NCI-H524 treated with DMSO at 0.1 percent for 48 hours (cell line): ENCODE measurements at places on chromosomes 16 and 17.

- DNase-seq, result no peak
Observed at GRCh38 chr17:45672301-45672700, 111.8 kb upstream of the CRHR1 start.

- no peak for DNase-seq
Observed at GRCh38 chr17:37025238-37025637, 76.5 kb downstream of the AATF start.

GRCh38 chr16:17468611-17469010 is 2.1 kb downstream of the XYLT1 start:
- DNase-seq, result no peak

DNA sequence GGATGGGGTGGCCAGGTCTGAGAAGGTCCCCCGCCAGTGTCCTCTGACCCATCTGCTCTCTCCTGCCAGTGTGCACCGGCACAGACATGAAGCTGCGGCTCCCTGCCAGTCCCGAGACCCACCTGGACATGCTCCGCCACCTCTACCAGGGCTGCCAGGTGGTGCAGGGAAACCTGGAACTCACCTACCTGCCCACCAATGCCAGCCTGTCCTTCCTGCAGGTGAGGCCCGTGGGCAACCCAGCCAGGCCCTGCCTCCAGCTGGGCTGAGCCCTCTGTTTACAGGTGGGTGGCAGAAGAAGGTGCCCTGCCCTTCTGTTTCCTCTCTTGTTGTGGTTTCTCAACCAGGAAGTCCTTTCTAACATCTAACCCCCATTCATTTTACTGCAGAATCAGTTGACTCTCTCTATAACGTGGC is 7.1 kb downstream of the ERBB2 start:
- DNase-seq, result no peak

DNA sequence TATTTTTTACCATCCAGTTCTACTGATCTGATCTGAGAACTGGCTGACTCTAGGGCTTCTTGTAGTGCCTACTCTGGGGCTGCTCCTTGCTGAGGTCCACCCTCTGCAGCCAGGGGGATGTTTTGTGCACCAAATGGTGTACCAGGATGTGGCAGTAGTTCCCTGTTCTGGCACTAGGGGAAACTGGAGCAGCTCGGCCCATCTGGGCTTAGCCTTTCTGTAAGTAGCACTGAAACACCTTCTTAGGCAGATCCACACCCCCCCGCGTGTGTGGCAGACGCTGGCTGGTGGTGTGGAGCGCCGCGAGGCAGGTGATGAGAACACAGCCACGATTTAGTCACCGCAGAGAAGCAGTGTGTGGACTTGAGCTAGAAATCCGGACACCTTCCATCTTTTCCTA is 17.0 kb downstream of the DUSP14 start:
- peak; percentile 74 for DNase-seq

GRCh38 chr16:6484081-6484480 is 848.6 kb upstream of the RBFOX1 start:
- DNase-seq, result no peak

DNA sequence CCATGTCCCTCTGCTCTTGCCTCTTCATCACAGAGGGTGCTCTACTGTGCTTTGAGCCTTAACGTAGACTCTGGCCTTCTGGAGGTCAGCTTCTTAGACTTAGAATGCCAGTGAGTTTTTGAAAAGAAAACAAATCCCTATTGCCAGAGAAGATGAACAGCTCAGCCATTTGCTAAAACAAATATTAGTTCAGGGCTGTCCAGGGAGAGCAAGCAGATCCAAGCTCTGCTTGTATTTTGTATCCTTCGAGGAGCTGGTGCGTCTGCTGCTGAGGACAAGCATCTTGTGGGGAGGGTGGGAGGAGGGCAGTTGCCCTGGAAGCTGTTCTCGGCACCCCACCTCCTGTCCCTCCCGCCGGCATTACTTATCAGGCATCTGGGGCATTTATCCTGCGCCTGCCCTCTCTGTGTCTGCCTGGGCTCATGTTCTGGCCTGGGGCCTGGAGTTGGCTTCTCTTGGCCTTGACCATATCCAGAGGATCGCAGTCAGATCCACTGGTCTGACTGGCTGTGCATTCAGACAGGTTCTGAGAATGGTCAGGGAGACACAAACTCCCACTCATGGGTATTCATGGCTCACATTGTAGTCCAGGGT is 173.1 kb upstream of the NLRP1 start:
- DNase-seq, result no peak

- DNase-seq, result no peak
Observed at GRCh38 chr16:70635336-70636016, 10.9 kb upstream of the IL34 start.

DNA sequence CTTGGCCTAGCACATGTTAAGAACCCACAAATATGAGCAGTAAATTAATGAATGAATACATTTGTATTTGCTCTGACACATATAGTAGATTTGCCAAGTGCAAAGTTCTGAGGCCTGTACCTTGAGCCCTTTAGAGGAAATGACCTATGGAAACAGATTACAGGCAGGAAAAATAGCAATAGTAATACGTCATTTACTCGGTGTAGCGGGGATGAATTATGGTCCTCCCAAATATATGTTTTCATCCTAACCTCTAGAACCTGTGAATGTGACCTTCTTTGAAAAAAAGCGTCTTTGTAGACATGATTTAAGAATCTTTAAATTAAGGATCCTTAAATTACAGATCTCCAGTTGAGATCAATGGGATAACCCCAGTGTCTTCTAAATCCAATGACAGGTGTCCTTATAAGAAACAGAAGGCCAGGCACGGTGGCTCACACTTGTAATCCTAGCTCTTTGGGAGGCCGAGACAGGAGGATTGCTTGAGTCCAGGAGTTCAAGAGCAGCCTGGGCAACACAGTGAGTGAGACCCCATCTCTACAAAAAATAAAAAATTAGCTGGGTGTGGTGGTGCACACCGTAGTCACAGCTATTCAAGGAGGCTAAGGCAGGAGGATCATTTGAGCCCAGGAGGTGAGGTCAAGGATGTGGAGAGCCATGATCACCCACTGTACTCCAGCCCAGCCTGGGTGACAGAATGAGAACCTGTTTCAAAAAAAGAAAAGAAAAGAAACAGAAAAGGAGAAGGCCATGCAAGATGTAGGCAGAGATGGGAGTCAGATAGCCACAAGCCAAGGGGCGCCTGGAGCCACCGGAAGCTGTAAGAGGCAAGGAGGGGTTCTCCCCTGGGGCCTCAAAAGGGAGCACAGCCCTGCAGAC is 5.1 kb upstream of the ITPRIPL2 start:
- no peak for DNase-seq

GRCh38 chr17:64638552-64639203 is 23.4 kb downstream of the SMURF2 start:
- DNase-seq, result no peak

GRCh38 chr17:50439008-50439407 is 13.0 kb downstream of the ACSF2 start:
- DNase-seq, result no peak

- DNase-seq, result no peak
Observed at GRCh38 chr16:71537643-71538042, 11.4 kb downstream of the CHST4 start.

DNA sequence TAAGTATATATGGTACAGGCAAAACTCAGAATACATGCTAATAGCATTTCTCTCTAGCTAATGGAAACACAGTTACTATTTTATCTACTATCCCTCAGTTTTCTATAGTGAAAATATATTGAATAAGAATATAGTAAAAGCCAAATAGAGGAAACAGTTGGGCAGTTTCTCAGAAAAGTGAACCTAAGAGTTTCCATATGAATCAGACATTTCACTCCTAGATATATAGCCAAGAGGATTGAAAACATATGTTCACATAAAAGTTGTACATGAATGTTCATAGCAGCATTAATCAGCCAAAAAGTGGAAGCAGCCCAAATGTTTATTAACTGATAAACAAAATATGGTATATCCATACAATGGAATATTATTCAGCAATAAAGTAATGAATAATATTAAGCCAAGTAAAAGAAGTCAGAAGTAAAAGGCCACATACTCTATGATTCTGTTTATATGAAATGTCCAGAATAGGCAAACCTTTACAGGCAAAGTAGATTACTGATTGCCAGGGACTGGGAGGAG is 134.6 kb downstream of the CYB561 start:
- no peak for DNase-seq

GRCh38 chr16:73054498-73054812 is 6.5 kb upstream of the ZFHX3 start:
- DNase-seq, result no peak

GRCh38 chr17:1733759-1734158 is 8.9 kb upstream of the SERPINF2 start:
- DNase-seq, result no peak
